ENCODE measurements at places on chromosomes 7 and 10.

DNA sequence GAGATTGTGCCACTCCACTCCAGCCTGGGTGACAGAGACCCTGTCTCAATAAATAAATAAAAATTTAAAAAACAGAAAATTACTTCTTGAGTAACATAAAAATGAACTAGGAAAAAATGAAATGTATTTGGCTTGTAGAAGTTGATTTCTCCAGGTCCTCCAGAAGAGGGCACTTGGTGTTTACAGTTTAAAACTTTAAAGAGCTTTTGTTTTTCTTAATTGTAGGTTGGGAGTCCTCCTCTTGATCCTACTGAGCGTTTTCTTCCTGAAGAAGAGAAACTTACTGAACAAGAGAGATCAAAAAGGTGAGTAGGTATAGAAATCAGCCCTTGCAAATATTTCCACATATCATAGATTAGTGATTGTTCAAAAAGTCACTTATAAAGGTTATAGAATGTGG lies 16.2 kb downstream of the KIFBP start:
- peak; percentile 35 for DNase-seq

DNA sequence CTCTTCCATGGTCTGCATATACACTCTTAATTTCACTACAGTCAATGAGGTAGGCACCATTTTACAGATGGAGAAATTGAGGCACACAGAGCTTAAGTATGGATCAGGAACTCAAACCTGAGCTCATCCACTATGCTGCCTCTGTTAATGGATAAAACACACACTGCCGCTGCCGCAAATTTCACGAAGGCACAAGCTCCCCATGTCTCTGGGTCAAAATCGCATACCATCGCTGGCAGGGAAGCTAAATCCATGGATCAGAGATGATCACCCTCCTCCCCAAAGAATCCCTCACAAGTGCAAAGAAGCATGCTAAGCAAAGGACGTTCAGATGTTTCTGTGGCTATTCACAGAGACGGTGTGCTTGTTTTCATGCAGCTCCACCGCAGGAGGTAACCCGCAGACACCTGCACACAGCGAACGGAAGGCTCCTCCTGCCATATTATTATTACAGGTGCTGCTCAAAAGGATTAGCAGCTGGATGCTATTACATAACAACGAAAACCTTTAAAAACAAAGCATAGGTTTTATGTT lies 109.3 kb downstream of the UBE2H start:
- DNase-seq = no peak

- no peak for DNase-seq
Measured at GRCh38 chr10:132479024-132479602, 58.5 kb upstream of the INPP5A start.

DNA sequence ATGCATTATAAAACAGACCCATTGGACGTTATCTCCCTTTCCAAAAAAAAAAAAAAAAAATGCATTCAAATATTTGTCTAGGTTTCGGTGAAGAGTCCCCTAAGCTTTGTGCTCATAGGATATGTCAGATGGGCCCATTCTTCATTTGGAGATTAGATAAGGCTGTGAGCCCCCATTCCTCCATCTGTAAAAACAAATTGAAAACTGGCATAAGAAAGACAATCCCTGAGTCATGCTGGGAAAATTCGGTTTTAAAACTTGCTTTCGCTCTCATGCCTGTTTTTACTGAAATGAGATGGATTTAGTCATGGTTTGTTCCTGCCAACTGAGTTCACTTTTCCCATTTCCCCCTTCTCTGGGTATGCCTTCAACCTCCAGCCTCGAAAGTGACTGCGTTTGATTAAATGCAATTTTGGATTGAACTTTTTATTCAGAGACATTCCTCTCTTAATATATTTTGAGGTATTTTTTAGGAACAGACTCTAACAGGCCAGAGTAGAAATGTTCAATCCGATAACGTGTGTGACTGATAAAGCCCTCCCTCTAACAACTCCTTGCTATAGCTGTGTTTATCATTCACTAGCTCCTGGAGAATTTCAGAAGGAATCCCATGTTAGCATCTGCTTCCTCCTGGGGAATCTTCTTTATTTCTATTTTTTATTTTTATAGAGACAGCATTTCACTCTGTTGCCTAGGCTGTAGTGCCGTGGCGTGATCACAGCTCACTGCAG lies 190.9 kb upstream of the LYZL2 start:
- peak; percentile 67 for DNase-seq
